ENCODE measurements at places on chromosomes 11 and 22. TPM values are rescaled to one million over a fixed set of nuclear protein-coding genes. Genes with fewer than 3 reads are reported as not detected.

The PRDM11 gene
- 3.8 TPM for total RNA-seq

- no peak for DNase-seq
Observed at GRCh38 chr11:71976551-71976950, 22.2 kb upstream of the IL18BP start.

GRCh38 chr11:27250867-27251665 is 111.9 kb downstream of the CCDC34 start:
- DNase-seq, result no peak

- no peak for DNase-seq
Observed at GRCh38 chr11:119056421-119056999, 495 bp downstream of the HYOU1 start.

- peak; percentile 43 for DNase-seq
Observed at GRCh38 chr11:10930224-10930971, 72.5 kb upstream of the ZBED5 start.

- no peak for DNase-seq
Observed at GRCh38 chr11:6596239-6596877, 7.1 kb downstream of the RRP8 start.

The ENTHD1 gene
- not detected for total RNA-seq

The RRAS2 gene
- 159 TPM for total RNA-seq

- DNase-seq, result peak; percentile 98
Observed at GRCh38 chr11:63871962-63872799, 33.3 kb downstream of the MARK2 start.

DNA sequence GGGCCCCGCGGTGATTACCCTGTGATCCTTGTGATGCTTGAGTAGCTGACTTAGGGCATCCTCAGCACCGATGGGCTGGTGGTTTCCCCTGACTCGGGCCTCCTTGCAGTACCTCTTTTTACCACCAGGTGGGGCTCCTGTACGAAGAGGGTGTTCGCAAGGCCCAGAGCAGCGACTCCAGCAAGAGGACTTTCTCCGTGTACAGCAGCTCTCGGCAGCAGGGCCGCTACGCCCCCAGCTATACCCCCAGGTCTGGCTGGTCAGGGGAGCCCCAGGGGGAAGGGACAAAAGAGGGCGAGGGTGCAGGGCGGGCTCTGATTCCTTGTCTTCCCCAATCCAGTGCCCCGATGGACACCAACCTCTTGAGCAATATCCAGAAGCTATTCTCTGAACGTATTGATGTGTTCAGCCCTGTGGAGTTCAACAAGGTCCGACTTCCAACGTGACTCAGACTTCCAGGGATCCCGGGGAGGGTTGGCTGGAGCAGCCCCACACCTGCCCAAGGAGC is 1.3 kb upstream of the TM7SF2 start:
- DNase-seq, result peak; percentile 74

DNA sequence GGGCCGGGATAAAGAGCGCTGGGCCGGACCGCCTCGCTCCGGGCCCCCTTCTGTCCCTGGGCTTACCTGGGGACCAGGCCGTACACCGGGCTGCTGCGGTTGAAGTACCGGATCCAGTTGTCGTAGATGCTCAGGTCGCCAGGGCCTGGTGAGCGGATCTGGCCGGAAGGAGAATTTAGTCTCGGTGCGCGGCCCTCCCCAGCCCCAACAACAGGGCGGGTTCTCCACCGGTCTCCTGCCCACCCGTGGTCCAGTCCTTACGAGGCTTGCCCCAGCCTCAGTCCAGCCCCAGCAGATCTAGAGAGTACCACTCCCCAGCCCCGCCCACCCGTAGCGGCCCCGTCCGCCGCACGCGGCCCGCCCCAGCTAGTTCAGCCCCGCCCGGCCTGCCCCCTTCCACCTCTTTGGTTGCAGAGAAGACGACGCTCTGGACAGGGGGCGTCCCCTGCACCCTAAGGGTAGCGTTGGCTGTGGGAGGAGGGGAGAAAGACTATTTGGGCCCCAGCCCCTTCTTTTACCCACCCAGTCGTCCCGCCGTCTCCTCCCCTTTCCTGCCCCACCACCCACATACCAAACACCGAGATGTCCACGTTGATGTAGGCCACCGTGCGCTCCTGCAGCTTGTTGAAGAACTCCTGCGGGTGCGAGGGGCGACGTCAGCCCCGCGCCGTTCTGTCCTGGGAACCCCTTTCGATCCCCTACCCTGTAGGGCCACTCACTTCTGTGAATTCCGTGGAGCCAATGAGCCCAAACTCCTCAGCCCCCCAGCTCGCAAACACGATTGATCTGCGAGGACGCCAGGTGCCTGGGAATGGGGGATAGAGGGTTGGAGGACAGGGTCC is 6.8 kb downstream of the SAC3D1 start:
- DNase-seq, result no peak

GRCh38 chr11:120432056-120433018 is 79.2 kb upstream of the GRIK4 start:
- peak; percentile 99 for DNase-seq

The ABCC8 gene
- total RNA-seq, result not detected

The CCDC81 gene
- not detected for total RNA-seq

The RAB39A gene
- total RNA-seq, result 0.58 TPM

DNA sequence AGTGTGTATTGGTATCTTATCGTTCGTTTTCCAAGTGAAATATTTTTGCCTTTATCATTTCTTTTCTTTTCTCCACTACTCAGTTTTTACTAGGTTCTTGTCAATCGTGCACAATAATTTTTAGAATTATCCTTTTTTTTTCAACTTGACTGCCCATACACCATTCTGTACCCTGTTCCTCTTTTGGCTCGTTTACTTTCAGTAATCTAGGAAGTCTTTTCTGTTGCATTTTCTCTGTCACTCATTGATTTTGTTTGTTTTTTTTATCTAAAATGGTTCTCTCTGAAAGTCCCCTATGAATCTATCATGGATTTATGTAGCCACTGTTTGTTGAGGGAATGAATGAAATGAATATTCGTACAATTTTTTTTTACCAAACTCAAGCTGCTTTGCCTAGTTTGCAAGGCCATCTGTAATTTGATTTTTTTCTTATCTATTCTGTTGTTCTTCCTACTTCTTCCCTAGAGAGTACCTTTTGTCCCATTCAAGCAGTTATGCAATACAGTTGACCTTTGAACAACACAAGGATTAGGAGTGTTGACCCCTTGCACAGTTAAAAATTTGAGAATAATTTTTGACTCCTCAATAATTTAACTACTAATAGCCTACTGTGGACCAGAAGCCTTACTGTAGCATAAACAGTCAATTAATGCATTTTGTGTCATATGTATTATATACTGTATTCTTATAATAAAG is 166.3 kb downstream of the TMEM135 start:
- no peak for DNase-seq

The CRYBA4 gene
- total RNA-seq, result not detected

- DNase-seq, result no peak
Observed at GRCh38 chr22:17792299-17792698, 18.0 kb upstream of the BID start.

DNA sequence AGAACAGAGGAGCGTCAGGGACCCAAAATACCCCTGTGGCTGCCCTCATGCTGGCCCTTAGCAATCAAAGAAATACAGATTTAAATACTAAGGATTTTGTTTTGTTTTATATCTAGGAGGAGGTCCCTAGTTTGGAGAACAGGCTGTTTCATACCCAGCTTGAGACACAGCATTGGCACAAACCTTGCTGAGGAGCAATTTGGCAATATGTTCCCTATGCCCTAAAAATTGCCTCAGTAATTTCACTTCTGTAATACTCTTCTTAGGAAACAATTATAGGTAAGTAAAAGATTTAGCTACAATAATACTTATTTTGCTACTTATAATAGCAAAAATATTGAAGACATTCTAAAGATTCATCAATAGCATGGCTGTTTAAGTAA is 37.0 kb downstream of the TSKU start:
- no peak for DNase-seq

- peak; percentile 37 for DNase-seq
Observed at GRCh38 chr11:104694259-104695064, 203.8 kb downstream of the CASP12 start.

All from LHCN-M2 (cell line).